NCI-H2171 treated with DMSO at 0.1 percent for 48 hours (cell line): ENCODE measurements at places on chromosomes 4 and X.

GRCh38 chrX:38992441-38993096, 191.3 kb downstream of the MID1IP1 start:
- DNase-seq, result no peak

DNA sequence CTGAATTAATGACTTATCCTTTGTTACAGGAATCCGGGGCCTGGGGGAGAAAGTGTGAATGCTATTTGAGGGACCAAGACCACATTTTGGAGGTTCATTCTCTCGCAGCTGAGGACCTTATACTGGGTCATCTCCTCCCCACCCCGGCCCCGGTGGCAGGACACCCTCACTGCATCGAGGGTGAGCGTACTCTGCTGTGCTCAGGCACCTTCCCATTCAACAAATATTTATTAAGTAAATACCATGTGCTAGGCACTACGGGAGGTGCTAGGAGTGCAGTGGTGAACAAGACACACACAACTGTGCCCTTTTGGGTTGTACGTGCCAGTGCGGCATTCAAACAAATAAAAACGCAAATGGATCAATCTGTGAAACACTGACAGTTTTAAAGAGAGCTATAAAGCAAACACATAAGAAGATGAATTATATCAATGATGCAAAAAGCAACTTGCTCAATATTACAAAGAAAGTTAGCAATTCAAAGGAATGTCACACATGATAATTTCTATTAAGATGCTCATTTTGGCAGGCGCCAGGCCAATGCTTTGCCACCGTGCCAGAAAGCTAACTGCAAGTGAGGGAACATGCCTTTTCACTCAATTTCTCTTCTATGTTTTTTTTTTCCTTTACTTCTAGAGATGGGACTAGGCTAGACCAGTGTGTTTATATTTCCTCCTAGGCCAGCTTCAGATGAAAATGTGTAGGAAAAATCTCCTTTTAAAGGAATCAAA, 24.6 kb downstream of the ADGRG2 start:
- no peak for DNase-seq

DNA sequence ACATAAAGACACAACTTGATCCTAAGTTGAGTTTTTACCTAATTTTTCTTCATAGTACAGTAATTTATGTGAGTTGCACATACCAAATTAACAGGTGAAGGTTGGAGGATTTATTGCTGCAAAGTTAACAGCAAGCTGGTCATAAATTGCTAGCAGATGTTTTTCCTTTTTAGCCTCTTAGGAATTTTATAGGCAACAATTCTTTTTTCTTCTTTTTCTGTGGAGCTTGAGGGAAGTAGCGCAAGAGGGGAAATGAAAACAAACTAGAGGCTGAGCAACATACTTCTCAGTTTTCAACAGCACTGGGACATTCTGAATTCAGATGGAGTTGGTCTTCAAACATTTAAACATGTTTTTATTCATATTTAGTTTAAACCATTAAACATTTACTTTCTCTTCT, 63.7 kb upstream of the TLR2 start:
- no peak for DNase-seq

GRCh38 chr4:177271091-177271490, 38.6 kb upstream of the NEIL3 start:
- DNase-seq, result no peak

DNA sequence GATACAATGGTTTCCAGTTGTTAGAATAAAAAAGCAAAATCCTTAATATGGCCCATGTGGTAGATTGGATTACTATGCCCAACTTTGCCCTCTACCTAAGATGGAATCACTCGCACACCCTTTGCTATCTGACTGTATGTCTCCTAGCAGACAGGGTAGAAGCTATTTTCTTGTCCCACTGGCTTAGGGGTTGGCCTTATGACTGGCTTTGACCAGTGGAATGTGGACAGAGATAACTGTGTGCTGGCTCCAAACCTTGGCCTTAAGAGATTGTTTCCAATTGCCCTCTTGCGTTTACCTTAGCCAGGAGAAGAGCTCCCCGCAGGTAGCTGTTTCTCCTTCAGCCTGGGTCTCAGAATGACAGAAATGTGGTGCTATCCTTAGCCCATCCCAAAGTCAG, 355.9 kb downstream of the BCOR start:
- no peak for DNase-seq

- DNase-seq, result no peak
These were observed 150.1 kb upstream of the MAGEB2 start for GRCh38 chrX:30065226-30065625.

GRCh38 chr4:16916719-16917337, 18.4 kb upstream of the LDB2 start:
- DNase-seq, result peak; percentile 7

DNA sequence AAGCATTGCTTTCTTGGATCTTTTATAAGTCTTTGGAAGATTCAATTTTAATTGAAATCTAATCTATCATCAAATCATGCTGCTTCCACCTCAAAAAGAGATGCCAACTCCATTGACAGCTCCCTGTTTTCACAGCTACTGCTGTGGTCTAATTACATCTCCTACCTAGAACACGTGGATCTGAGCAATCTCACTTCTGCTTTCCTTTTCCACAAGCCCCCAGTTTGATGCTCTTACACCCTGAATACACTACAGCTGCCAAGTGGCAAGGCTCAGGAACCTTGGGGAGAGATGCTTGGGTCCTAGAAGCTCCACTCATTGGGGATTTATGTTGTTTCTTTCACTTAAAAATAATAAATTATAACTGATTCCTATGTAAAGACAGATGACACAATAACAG, 172.0 kb downstream of the CFAP299 start:
- no peak for DNase-seq

GRCh38 chrX:128543114-128543513, 490.9 kb upstream of the ACTRT1 start:
- DNase-seq, result no peak

DNA sequence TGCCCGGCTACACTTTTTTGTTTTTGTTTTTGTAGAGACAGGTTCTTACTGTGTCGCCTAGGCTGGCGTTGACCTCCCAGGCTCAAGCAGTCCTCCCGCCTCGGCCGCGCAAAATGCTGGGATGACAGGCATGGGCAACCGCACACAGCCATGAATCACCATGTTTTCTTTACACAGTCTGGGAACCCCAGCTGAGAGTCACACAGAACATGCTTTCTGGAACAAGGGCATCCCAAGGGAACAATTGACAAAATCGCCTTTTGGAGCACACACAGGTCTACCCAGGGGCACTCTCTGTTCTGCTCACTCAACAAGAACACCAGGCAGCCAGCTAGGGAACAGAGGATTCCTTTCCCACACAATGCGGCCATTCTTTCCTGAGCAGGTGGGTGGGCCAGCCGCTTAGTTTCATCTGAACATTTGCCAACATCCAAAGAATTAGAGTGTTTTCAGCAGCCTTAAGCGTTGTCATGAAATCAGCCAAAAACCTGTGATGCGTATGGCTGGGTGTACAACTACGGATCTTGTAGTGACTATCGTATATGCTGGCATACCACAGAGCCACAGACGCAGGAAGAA, 15.7 kb downstream of the PRKX start:
- peak; percentile 76 for DNase-seq

GRCh38 chrX:103539695-103540094, 20.4 kb upstream of the RAB40A start:
- no peak for DNase-seq

DNA sequence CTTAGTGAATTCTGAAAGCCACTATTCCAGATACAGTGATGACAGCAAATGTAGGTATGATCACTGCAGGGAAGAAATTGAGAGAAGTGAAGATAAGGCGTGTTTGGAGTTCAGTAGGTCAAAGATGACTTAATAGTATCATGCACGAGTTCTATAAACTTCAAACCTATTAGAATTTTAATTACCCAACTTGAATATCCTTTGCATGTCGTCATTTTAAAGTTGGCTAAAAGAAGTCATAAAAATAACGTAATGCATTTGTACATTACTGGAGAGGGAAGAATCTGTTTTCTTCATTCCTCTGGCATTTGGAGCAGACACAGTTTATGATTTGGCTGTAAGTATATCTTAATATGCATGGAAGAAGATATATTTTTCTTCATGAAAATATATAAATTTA, 68.6 kb upstream of the MXRA5 start:
- no peak for DNase-seq

DNA sequence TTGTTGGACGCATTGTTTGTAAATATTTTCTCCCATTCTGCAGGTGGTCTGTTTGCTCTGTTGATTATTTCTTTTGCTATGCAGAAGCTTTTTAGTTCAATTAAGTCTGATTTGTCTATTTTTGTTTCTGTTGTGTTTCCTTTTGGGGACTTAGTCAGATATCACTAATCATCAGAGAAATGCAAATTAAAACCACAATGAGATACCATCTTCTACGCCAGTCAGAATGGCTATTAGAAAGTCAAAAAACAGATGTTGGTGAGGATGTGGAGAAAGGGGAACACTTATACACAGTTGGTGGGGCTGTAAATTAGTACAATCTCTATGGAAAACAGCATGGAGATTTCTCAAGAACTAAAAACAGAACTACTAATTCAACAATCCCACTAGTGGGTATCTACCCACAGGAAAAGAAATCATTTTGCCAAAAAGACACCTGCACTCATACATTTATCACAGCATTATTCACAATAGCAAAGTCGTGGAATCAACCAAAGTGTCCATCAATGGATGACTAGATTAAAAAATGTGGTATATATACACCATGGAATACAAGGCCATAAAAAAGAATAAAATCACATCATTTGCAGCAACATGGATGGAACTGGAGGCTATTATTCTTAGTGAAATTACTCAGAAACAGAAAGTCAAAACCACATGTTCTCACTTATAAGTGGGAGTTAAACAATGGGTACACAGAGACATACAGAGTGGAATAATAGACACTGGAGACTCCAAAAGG, 8.1 kb downstream of the COQ2 start:
- no peak for DNase-seq

GRCh38 chrX:39652336-39652735, 445.4 kb downstream of the BCOR start:
- no peak for DNase-seq

DNA sequence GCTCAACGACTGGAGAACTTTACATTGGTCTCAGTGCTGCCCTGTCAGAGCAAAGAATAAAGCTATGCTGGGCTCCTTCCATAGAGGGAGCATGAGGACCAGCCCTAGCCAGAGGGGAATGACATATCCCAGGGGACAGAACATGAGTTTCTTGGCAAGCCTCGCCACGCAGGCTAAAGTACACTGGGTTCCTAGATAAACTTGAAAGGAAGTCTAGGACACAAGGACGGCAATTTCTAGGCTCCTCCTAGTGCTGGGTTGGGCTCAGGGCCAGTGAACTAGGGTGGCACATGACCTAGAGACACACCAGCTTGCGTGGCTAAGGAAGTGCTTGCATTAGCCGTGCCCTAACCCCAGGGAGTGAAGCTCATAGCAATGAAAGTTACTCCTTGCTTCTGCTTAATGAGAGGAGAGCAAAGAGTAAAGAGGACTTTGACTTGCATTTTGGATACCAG, 141.0 kb downstream of the MAB21L2 start:
- DNase-seq, result peak; percentile 69

DNA sequence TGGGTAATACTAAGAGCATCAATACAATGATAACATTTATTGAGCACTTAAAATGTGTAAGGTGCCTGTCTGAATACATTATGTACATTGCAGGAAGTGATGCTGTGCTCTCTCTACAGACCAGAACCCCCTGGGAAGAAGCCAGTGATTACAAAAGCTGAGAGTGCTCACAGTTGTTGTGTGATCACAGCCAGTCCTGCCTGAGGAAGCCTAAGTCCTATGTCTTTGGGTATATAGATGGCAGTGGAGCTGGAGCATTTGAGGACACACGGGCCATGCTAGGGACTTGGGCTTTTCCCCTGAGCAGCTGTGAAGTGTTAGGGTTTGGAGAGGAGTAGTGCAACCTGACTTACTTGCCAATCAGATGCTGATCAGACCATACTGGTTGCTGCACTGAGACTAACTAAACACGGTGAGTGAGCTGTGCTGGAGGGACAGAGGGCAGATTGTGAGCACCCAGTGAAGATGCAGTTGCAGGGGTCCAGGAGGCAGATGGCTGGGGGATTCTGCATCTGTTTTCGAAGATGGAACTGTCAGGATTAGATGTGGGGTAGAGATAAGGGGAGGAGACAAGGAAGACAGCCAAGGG, 60.8 kb upstream of the TBC1D14 start:
- DNase-seq, result peak; percentile 33

GRCh38 chr4:112075906-112076305, 69.3 kb upstream of the FAM241A start:
- no peak for DNase-seq

GRCh38 chr4:40621229-40621591, 8.5 kb downstream of the RBM47 start:
- DNase-seq, result no peak

DNA sequence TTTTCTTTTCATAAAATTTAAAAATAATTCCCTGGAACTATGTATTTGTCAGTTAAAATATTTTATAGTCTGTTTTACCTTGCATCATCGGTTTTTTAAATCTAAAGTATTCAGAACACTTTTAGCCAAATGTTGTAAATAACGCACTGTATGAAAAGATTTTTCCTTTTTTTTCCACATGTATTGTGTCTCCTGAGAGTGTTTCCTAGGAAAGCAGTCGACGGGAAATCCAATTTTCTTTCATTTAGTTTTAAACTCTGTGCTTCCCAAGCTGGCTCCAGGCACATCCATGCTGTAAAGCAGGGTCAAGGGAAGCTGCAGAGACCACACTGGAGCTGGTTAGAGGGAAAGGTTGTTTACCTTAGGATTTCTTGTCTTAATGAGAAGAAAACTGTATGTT, 1724.3 kb upstream of the TENM3 start:
- no peak for DNase-seq

GRCh38 chrX:149074398-149074797, 430.7 kb downstream of the IDS start:
- no peak for DNase-seq
